Memory B cell (primary cell): ENCODE measurements at places on chromosomes 12 and 14.

DNA sequence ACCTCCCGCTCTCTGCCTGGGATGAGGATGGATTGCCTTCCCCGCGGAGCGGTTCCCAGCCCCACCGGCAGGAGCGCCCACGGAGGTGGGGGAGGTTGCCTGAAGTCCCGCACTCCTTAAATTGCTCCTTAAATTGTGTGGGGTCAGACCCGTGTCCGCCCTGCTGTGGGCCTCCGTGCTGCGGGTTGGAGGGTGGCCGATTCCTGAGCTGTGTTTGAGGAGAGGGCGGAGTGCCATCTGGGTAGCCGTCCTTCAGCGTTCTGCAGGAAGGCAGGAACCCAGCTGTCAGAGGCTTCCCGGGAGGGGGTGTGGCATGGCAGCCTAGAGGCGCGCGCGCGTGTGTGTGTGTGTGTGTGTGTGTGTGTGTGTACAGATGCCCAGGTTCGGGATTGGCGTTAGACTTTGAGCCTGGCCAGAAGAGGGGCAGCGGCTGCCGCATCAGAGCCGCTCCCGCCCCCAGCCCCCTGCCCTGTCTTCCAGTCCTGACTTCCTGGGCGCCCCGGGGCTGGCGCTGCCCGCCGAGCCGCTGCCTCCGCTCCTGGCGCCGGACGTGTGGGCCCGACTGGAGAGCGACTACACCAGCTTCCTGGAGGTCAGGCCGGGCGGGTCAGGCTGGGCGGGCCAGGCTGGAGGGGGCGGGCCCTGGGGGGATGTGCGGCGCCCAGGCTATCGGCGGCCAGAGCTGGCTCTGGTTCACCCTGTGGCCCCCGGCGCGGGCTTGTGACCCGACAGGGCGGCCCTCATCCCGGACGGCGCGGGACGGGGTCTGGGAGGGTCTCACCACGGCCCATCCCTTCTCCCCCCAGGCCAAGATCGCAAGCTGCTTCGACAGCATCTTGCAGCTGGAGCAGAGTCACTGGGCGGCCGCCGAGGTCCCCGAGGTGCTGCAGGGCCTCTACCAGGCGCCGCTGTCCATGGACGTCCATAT is 9.2 kb downstream of the EXOC3L4 start:
- H3K4me3 ChIP-seq = peak overlapping the region; percentile 45
- no peak for DNase-seq
- H3K27ac ChIP-seq = no peak overlapping the region
- H3K36me3 ChIP-seq = no peaks in the 10 kb centered on the region
- peaks cover 8% of the 10 kb centered on the region for H3K27me3 ChIP-seq

- no peak overlapping the region for H3K4me3 ChIP-seq
- peaks cover 5% of the 10 kb centered on the region for H3K27me3 ChIP-seq
- H3K36me3 ChIP-seq = no peaks in the 10 kb centered on the region
- DNase-seq = no peak
These were observed 132.6 kb downstream of the IGF1 start for GRCh38 chr12:102347811-102348210.

DNA sequence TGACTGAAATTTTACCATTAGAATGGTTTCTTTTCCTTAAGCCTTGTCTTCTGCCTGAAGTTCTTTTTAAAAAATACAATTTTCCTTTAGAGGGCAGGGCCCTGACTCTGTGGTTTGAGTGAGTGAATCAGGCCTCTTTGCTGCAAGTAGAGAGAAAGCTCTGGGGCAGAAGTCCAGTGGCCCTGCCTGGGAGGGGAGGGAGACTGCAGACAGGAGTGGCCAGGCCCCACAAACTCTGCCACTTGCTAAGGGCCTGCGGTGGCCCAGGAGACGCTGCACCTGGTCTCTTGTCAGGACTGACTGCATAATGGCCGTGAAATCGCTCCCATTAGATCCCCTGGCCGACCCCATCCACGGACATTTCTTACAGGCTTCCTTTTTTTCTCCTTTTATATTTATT is 25.5 kb downstream of the TSPAN11 start:
- peaks cover 18% of the 10 kb centered on the region for H3K27me3 ChIP-seq
- no peaks in the 10 kb centered on the region for H3K4me1 ChIP-seq
- H3K27ac ChIP-seq = no peak overlapping the region
- no peaks in the 10 kb centered on the region for H3K36me3 ChIP-seq
- no peak for DNase-seq
- no peak overlapping the region for H3K4me3 ChIP-seq

DNA sequence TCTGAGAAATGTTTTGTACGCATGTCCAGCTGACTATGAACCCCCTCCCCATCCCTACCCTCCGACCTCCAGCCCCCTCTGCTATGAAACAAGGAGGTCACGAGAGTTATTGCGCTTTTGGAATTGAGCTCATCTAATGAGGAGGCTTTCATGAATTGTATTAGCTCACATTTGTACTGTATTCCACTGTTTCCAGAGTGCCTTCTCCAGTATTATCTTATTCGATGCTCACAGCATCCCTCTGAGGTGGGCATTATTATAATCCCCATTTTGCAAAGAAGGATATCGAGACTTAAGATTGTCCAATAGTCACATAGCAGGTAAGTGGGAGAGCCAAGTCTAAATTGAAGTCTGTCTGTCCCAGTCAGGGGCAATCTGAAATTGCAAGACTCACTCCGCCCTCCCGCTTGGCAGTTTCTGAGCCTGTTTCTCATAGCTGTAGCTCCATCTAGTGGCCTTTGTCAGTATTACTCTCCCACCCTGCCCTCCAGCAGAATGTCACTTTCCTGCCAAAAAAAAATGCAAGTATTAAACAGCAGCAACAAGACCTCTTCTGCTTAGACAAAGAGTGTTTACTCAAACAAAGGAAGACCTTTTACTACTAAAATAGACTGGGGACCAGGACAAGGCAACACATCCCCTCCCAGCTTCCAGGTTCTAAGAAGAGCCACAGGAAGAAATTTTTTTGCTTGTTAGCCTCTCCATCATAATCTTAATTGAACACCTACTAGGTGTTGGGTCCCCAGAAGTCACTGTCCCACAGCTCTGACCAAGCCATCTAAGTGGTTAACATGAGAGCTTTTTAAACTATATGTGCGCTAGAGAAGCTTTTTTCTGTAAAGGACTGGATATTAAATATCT is 48.6 kb upstream of the TMEM233 start:
- no peak overlapping the region for H3K27ac ChIP-seq
- H3K36me3 ChIP-seq = no peaks in the 10 kb centered on the region
- peak; percentile 54 for DNase-seq
- H3K27me3 ChIP-seq = peaks cover 24% of the 10 kb centered on the region
- no peaks in the 10 kb centered on the region for H3K4me1 ChIP-seq

GRCh38 chr12:6222078-6222654 is 22.0 kb downstream of the CD9 start:
- no peak overlapping the region for H3K4me3 ChIP-seq
- H3K4me1 ChIP-seq = peaks cover 26% of the 10 kb centered on the region
- H3K27me3 ChIP-seq = no peaks in the 10 kb centered on the region
- H3K36me3 ChIP-seq = no peaks in the 10 kb centered on the region

GRCh38 chr12:100216337-100216736 is 15.7 kb downstream of the ACTR6 start:
- H3K36me3 ChIP-seq = peaks cover 19% of the 10 kb centered on the region
- H3K27me3 ChIP-seq = no peaks in the 10 kb centered on the region
- no peak overlapping the region for H3K27ac ChIP-seq
- no peak overlapping the region for H3K4me3 ChIP-seq

GRCh38 chr12:94536040-94536965 is 76.6 kb upstream of the CEP83 start:
- peaks cover 4% of the 10 kb centered on the region for H3K4me1 ChIP-seq
- H3K27me3 ChIP-seq = peaks cover 2% of the 10 kb centered on the region
- H3K4me3 ChIP-seq = no peak overlapping the region
- no peak overlapping the region for H3K27ac ChIP-seq

GRCh38 chr14:32075672-32076277 is 1.3 kb upstream of the ARHGAP5 start:
- peak overlapping the region; percentile 96 for H3K27ac ChIP-seq
- no peaks in the 10 kb centered on the region for H3K27me3 ChIP-seq
- no peak for DNase-seq
- H3K4me1 ChIP-seq = peaks cover 23% of the 10 kb centered on the region
